ENCODE measurements at places on chromosomes 1 and 21.

DNA sequence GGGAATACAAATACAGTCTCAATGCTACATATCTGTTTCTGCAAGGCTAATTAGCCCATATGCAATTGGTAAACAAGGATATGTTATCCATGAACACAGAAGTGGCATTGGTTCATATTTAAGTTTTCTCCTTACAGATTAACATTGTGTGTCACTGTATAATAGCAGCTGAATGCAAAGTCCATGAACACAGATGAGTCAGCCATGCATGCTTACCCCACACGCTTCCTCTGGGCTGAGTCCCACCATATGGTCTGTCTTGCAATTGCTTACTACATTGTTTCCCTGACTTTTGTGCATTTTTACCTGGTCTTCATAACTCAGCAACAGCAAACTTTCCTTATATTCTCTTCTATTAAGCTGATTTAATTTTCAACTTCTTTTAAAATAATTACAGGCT is 41.5 kb upstream of the TSNAX start:
- DNase-seq = no peak

- DNase-seq = no peak
Measured at GRCh38 chr1:167983797-167984420, 47.0 kb upstream of the MPC2 start.

GRCh38 chr1:119895102-119895501 is 1.2 kb downstream of the ADAM30 start:
- DNase-seq = no peak

GRCh38 chr1:157157501-157158190 is 19.5 kb upstream of the ETV3 start:
- no peak for DNase-seq

- no peak for DNase-seq
Measured at GRCh38 chr1:156854634-156855033, 4.3 kb downstream of the INSRR start.

DNA sequence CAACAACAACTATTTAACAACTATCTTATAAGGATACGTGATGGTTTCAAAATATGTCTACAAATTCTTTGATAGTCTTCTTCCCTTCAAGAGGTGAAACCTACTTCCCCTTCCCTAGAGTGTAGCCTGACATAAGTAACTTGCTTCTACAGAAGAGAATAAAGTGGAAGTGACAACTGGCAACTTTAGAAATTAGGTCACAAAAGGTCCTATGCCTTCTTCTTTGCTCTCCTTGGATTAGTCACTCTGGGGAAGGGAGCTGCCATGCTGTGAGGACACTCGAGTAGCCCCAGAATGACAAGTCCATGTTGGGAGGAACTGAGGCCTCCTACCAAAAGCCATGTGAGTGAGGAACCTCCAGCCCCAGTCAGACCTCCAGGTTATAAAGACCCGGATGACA is 19.2 kb downstream of the EFCAB14 start:
- no peak for DNase-seq

DNA sequence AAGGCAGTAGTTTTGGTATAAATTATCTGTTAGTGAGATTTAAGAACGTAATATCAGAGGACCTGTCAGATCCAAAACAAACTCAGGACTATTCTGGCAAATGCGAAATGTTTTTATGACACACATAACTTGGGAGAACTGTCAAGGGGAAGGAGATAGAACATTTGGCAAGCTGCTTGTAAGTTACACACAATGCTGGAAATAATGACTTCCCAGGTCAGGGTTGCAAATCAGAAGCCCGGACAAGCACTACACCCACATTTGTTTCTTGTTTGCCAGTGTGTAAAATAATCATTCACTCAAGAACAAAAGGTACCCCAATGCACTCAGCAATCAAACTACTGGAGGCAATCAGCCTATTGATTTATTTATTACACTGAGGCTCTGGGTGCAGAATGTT is 354.7 kb downstream of the KCNH1 start:
- no peak for DNase-seq

GRCh38 chr21:40254540-40255465 is 387.6 kb downstream of the PCP4 start:
- DNase-seq = no peak

GRCh38 chr1:92486251-92487077 is at the start of gene GFI1:
TSS of gene GFI1 (minus strand) at chr1:92486925. CDS start at chr1:92483487, 3,438 bp downstream.
- peak; percentile 56 for DNase-seq

- DNase-seq = no peak
Measured at GRCh38 chr1:78464449-78464891, 26.3 kb upstream of the PTGFR start.

DNA sequence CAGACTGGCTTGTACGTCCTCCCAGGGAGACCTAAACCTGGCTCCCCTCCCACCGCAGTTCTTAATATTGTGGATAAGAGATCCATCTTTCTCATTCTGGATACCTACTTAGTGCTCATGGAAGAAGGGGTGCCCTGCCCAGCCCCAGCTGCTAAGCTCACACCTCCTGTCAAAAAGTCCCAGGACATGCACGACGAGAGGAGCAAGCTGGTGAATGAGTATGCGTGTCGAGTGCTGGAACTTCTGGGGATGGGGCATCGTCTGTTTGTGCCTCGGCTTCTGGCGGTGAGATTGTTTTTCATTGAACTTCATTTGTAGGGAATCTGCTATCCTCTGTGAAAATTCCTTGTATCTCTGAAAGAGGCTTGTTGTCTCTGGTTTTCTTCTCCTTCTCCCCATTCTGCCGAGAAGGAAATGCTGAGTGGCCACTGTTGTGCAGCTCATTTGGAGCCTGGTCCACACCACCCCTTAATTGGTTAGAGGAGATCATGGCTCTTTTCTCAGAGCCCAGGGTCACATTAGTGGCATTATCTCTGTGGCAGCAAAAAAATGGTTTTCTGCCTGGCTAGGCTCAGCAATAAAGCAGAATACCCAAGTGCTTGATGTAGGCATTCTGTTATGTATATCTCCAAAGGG is 199.4 kb upstream of the CACYBP start:
- no peak for DNase-seq

DNA sequence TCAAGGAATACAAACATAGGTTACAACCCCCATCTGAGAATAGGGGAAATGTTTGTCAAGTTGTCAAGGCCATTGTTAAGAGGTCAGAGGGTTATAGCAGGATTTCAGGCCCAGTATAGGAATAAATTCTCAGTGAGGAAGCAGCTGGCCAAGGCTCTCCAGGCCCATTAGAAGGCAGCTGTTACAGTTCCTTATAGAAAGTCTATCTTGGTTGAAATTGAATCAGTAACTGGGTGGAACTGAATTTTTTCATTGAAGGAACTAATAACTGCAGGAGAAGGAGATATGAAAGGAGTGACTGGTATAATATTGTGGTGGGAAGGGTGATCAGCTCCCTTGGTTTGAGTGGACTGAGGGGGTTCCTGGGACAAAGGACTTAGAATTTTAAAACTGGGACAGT is 134.1 kb downstream of the CYYR1 start:
- DNase-seq = no peak

GRCh38 chr1:41215623-41216022 is 26.5 kb downstream of the SCMH1 start:
- DNase-seq = no peak

DNA sequence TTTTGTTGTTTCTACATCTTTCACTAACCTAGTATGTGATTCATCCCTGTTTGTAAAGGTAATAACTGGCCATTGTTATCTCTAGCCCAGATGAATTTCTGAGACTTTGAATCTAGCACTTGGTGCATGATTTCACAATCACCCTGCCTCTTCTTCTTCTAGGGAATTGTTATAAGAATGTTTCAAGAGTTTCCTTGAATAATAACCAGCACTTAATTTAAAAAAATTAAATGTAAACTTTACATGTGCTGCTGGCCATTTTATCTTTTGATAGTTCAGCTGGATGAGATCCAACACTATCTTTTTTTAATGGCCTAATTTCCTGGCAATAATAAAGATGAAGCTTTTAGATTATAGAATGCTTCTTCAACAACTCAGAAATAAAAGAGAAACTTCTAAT is 31.8 kb downstream of the UBE2U start:
- no peak for DNase-seq

GRCh38 chr1:91736715-91737615 is 149.0 kb downstream of the TGFBR3 start:
- DNase-seq = peak; percentile 49

GRCh38 chr1:46545784-46546183 is 5.7 kb downstream of the KNCN start:
- no peak for DNase-seq

- no peak for DNase-seq
Measured at GRCh38 chr1:1815606-1816281, 37.5 kb upstream of the NADK start.

DNA sequence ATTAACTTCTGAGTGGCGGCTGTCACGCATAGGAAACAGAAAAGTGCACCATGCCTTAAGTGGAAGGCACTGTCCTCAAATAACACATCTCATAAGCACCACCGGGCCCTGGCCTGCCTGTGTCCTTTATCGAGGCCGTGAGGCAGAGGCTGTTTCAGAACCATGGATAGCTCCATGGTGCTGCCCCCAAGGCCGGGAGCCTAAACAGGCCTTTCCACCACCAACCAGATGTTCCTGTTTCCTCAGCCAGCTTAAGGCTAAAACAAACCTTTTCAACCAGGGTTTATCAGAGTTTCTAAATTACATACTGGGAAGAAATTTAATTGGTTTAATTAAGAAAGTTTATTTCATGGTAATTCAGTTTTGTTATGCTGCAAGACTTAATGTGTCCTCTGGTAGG is 114.4 kb downstream of the DMRTA2 start:
- DNase-seq = peak; percentile 37

GRCh38 chr1:205962821-205963221 is 19.6 kb upstream of the SLC26A9 start:
- DNase-seq = no peak

DNA sequence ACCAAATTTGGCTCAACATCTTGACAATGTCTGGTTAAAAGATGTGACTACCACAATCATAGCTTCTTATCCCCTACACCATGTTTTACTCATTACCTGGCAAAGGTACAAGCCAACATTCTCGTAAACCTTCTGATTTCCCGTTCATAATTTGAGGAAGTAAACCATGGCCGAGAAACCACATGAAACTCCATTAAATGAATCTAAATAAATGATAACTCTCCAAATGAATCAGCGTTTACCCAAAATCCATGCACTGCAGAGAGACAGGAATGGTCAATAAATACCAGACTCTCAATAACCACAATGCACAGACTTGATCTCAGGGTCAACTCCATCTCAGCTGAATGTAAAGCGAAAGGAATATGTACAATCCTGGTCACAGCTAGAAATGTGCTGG is 125.2 kb downstream of the TYW3 start:
- no peak for DNase-seq

DNA sequence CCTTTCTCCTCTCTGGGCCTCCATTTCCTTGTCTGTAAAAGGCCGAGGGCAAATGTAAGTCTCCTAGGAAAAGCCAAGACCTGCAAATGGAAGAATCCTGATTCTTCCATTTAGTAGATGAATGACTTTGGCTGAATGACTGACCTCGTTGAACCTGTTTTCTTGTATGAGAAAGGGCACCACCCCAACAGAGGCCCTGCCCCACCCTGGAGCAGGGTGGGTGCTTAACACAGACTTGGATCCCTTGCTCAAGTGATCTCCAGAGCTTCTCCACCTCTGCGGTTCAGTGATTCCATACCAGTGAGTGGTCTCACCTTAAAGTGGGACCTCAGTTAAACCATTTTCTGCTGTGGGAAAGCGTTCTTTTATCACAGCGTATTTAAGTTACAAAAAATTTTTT is 39.0 kb upstream of the GUCA2B start:
- no peak for DNase-seq

GRCh38 chr1:2413495-2414296 is 1.3 kb upstream of the PEX10 start:
- peak; percentile 41 for DNase-seq

DNA sequence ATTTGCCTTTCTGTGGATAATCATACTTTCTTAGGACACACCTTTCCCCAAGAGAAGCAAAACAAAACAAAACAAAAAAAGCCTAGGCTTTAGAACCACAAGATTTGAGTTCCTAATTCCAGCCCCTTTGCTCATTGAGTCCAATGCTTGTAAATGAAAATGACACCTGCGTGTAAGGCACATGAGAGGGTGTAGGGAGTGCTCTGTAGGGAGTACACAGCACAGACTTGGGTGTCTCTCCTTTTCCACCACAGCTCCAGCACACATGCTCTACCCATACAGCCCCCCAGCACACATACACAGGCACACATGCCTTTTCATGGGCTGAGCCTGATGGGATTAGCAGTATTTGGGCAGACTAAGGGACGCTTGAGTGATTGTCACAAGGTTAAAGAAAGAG is 9.2 kb upstream of the NGF start:
- DNase-seq = no peak

DNA sequence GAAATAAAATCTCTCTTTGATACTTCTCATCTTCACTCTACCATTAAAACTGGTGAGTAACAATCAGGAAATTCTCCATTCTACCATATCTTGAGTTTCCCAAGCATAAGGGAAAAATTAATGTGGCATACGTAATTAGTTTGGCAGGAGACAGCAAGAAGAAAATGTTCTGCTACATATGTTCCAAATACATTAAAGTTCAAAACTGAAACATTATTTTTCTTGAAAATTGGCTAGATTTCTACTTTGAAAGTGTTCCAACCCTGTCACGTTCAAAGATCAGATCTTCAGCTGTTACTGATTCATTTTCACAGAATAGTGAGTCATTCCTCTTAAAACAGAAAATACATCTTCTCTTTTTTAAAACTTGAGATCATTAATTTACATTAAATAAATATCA is 48.5 kb downstream of the PIGK start:
- no peak for DNase-seq

DNA sequence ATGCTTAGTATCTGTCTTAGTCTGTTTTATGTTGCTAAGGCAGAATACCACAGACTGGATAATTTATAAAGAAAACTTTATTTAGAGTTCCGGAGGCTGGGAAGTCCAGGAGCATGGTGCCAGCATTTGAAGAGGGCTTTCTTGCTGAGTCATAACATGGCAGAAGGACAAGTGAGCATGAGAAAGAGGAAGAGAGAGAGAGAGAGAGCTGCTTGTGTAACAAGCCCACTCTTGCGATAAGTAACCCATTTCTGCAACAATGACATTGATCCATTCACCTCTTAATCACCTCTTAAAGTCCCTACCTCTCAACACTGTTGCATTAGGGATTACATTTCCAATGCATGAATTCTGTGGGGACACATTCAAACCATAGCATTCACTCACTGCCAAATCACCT is 11.7 kb upstream of the MYOCOS start:
- DNase-seq = no peak

DNA sequence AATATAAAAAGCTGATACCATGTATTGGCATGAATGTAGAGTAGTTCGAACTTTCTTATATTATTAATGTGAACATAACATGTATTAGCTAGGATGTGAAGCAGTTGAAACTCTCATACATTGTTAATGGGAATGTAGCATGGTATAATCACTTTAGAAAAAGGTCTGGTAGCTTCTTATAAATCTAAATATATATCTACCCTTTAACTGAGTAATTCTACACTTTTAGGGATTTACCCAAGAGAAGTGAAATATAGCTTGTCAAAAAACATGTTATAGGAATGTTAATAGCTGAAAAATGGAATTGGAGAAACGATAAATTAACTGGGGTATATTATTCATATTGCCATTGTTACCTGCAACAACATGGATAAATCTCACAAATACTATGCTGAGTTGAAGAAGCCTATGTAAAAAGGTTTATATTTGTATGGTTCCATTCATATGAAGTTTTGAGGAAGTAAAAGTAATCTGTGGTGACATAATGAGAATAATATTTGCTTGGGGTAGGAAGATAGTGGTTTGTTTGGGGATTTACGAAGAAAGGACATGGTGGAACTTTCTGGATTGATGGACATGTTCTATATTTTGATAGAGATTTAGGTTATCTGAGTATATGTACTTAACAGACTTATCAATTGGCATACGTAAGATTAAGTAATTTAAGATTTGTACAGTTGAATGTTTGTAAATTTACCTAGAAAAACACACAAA is 76.6 kb downstream of the MAST2 start:
- no peak for DNase-seq
